ENCODE measurements at places on chromosomes 2 and 18.

- no peak for DNase-seq
Measured at GRCh38 chr18:43893001-43893637, 615.8 kb upstream of the SYT4 start.

GRCh38 chr2:13813236-13813635, 819.3 kb upstream of the LRATD1 start:
- DNase-seq: no peak

DNA sequence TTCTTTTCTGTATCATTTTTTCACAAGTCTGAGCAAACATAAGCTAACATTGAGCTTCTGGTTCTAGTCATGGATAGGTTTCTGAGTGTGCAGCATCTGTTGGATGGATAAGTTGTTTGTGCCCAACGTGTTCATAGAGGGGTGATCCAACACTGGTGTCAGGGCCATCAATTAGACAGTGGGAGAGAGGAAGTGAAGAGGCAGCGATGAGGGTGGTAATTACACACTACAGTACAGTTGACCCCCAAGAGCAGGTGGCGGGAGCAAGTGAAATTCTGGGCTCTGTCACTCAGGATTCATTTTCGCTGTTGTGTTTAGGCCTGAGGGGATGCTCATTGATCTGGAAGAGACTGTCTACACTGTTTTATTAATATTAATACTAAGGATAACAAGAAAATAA, 180.0 kb upstream of the CXCR4 start:
- DNase-seq: no peak

DNA sequence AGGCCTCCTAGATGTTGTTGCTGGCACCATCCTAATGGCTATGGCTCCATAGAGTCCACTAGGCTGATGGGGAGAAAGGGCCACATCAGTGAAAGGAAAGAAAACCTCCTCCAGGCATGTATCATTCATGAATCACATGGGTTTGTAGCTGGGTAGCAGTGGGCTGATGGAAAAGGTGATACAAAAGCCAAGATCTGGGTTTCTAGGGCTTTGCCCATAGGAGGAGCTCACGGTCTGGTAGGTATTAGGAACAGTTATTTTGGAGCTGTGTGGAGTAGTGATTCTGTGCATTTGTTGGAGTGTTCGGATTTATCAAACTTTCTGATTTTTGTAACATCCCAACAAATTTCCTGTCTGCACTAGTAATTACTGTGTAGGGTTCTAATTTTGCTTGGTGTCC, 259.2 kb downstream of the SLC4A3 start:
- no peak for DNase-seq

- DNase-seq: no peak
Measured at GRCh38 chr2:70670202-70670601, 97.8 kb downstream of the ADD2 start.

DNA sequence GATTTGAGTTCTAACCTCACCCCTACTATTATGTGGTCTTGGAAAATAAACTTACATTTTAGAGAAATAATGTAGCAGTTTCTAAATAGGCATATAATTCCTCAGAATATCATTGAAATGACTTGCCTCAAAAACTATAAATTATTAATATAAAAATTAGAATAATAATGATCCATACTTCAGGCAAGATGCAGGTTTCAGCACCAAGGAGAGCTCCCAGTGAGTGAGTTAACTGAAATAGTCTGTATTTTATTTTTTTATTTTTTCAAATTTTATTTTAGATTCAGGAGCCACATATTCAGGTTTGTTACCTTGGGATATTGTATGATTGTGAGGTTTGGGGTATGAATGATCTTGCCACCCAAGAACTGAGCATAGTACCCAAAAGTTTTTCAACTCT, 472.2 kb upstream of the DCC start:
- no peak for DNase-seq

GRCh38 chr2:220885593-220885992, 686.5 kb downstream of the EPHA4 start:
- no peak for DNase-seq

- no peak for DNase-seq
Measured at GRCh38 chr2:127000937-127001336, 102.2 kb downstream of the TEX51 start.

DNA sequence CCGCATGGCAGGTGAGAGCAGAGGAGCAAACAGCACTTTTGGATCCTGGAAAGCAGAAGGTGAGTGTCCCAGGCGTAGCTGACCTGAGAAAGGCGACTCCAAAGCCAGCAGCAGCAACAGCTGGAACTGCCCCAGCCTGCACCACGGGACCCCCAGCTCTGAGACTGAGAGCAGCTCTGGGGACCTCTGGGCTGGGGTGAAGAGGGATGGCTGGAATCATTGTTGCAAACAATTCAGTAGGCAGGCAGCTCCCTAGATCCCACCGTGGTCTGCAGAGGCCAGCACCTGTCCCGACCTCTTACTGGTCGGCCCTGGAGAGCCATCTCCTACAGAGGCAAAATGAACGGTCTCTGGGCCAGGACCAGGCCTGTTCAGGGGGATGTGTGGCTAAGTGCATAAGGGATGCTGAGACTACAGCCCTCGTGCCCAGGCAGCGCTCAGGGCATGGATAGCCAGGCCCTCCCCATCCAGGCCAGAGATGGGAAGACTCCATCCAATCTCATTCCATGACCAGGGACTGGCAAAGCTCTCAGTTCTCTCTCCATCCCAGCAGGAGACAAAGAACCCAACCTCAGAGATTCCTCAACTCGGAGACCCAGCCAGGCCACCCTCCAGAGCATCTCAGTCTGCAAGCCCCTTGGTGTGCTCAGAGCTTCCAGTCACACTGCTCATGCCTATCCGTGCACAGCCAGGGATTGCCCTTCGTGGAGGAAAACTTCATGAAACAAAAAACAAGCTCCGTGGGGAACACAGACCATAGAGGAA, 38.2 kb upstream of the ALPP start:
- no peak for DNase-seq

All from activated CD4-positive, alpha-beta T cell treated with anti-CD3 and anti-CD28 coated beads, Interleukin-2, amount 50 U/mL, for 1 hour (primary cell).